Ascending aorta (tissue), 2 donors: ENCODE measurements at places on chromosomes 13 and 19. TPM values are rescaled to one million over a fixed set of nuclear protein-coding genes. Genes with fewer than 3 reads are reported as not detected.

The SMIM17 gene
- total RNA-seq, result not detected

The CABP5 gene
- total RNA-seq, result not detected

The ZNF135 gene
- total RNA-seq, result 3.7 TPM

The ZNF506 gene
- 22.4 TPM for total RNA-seq

The OR7G1 gene
- not detected for total RNA-seq

DNA sequence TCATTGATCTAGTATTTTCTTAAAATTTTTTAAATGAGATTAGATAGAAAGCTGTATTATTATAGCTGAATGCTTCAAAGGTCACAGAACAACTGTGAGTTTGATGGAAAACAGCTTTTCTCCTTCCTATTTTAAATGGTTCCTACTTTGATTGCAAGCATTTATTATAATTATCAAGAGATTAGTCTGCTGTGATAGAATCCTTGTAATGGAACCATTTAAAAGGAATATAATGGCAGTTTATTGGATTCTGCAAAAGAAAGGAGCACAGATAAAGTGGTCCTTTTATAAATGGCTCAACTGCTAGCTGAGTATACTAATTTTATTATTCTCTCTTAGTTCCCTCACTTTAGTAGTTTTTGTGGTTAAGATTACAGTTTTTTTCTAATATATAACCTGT, 87.0 kb downstream of the MAB21L1 start:
- no peak for DNase-seq

DNA sequence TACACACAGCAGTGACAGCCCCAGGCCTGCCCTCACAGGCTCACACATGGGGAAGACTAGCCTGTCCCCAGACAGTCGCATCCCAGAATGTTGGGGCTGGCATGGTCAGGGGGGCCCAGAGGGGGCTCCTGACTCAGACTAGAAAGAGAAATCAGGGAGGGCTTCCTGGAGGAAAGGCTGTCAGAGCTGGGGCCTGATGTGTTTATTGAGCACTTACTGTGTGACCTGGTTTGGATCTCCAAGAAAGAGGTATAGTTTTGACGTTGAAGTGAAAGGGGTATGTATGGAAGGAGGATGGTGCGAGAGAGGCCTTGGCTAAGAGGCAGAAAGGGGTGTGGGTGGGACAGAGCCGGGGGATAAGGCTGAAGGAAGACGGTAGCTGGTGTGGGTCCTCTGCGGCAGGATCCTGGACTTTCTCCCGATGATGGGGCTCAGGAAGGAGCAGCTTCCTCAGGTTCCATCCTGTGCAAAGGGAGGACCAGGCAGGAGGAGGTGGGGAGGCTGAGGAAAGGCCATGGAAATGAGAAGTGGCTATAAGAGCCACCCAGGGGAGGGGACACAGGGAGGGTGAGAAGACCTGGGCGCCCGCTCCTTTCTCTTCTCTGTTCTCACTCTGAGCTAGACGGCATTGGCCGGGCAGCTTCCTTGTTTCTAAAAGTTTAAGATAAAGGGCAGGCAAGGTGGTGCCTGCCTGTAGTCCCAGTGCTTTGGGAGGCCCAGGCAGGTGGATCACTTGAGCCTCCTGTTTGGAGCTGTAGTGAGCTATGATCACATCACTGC, 16.1 kb upstream of the BCL3 start:
- no peak for DNase-seq

DNA sequence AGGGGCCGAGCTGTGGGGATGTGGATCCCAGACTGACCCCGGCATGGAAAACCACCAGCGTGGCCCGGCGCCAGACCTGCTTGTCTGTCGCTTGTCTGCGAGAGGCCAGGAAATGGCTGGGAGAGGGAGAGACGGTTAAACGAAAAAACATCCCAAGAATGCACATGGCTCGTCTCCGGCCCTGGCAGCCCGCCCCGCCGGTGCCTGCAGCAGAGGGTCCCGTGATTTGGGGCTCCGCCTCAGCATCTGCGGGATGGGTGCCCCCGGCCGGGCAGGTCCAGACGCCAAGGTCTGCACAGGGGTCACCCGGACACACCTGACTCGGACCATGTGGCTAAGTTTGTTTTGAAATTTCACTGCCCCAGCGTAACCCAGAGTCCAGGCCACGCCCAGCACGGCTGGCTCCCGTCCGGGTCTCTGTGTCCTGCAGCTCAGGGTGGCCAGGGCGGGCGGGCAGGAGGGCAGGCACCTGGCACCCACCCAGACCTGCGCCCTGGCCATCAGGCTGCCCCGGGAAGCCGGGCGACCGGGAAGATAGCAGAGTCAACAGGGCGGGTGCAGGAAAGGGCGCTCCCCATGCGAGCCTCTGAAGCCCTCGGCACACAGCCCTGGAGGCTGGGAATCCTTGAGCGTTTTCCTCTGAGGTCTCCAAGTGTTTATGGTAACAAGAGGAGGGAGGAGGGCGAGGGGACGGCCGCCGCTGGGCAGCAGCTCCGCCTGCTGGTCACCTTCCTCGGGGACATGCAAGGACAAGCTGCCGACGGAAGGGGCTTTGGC, 103.2 kb downstream of the GADD45B start:
- peak; percentile 96 for DNase-seq

GRCh38 chr13:77222000-77222690, 104.7 kb downstream of the MYCBP2 start:
- no peak for DNase-seq

- no peak for DNase-seq
These were observed 999 bp upstream of the TNFAIP8L1 start for GRCh38 chr19:4638317-4638716.

DNA sequence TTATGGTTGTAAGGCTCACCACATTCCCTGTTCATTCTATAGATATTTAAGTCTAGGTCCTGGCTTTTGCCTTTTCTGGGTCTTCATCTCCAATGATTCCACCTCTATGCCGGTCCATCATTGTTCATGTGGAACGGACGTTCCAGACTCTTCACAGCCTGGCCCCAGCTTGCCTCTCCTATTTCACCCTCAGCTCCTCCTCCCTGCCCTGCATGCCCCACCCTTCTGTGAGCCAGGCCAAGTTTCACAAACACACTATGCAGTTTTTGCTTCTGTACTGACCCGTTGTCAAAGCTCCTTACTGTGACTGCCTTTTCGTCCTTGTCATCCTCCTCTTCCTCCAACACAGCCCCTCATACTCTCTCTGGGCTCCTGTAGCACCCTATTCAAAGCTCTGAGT, 31.3 kb downstream of the TEX26 start:
- DNase-seq, result no peak

DNA sequence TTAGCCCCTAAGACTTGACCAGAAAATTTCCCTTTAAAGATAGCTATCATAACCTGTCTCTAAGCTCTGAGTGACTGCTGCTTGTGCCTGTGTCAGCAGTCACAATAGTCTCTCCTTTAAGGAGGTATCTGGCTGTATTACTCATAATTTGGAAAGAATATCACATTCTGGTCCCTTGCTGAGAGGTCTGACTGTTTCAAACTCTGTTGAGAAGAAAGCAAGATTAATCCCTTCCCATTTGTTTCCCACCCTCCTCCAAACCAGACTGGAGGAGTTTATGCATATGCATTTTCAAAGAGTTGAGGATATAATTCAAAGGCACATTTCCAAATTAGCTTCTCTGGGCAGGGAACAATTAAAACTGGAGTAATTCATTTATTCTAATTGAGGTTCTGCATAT, 2.3 kb downstream of the HTR2A start:
- no peak for DNase-seq

DNA sequence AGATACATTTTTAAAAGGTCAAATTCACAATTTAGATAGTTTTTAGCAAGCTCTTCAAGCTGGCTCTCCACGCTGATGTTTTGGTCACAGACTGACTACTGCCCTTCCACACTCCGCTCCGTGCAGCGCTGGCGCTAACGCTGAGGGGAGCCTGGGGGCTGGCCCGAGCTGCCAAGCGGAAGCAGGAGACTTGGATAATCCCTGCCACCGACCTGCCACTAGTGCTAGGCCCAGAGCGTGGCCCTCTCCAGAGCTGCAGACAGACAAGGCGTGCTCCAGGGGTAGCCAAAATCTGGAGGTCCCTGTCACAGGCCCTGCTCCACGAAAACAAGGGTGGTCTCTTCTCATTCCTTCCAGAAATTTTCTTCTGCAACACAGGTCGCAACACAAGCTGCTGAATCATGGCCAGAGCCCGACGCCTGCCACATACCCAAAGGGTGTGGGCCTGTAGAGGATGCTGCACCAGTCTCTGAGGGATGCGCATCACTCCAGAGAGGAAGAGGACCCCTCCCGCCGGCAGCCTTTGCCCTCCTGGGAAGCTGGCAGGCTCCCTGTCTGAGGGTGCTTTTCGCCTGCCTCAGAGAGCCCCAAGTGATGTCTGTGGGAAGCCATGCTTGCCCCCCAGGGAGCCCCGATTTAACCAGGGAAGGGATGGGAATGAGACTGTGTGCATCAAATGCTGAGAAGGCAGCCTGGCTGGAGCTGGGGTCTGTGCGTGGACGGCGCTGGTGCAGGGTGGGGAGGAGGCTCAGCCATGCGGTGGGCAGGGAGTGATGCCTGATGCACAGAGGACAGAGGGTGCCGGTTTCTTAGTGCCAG, 21.6 kb downstream of the CAPS start:
- DNase-seq, result no peak

- no peak for DNase-seq
These were observed 108.4 kb upstream of the NBEA start for GRCh38 chr13:34833562-34834182.

GRCh38 chr19:35168196-35168595, 13.7 kb downstream of the FXYD5 start:
- DNase-seq, result no peak

- no peak for DNase-seq
These were observed 21.2 kb upstream of the SCEL start for GRCh38 chr13:77514336-77514726.
